ENCODE measurements at places on chromosomes 16 and 17.
A peak's percentile ranks its signal among the peaks of the same experiment; 100 is the strongest.

- no peak for DNase-seq
These were observed 85.3 kb upstream of the MAF start for GRCh38 chr16:79685871-79686270.

GRCh38 chr17:70658317-70658716, 489.0 kb downstream of the KCNJ2 start:
- no peak for DNase-seq

GRCh38 chr17:19719355-19720209, 3.2 kb upstream of the SLC47A2 start:
- no peak for DNase-seq

- DNase-seq = peak; percentile 83
These were observed 891 bp downstream of the CORO1A start for GRCh38 chr16:30184096-30184890.

- DNase-seq = no peak
These were observed 392.0 kb downstream of the GRIN2A start for GRCh38 chr16:9790199-9790598.

DNA sequence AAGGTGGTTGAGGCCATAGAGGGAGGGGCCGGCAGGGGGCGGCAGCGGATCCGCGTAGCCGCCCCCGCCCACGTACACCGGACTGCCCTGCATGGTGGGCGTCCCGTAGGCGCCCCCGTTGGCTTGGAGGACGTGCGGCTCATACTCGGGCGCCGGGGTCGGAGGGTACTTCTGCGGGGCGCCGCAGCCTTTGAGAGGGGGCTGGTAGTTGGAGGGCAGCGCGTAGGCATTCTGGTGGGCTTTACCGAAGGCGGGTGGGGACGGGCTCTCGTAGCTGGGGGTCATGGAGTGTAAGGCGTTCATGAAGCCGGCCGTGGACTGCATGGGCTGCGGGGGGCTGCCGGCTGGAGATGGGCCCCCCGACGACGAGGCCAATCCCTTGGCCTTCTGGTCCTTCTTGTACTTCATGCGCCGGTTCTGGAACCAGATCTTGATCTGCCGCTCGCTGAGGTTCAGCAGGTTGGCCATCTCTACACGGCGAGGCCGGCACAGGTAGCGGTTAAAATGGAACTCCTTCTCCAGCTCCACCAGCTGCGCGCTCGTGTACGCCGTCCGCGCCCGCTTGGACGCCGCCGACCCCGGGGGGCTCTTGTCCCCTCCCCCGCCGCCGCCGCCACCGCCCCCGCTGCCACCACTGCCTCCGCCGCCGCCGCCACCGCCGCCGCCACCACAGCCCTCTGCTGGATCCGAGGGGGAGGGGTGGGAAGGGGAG, 5.7 kb upstream of the HOXB2 start:
- no peak for DNase-seq

GRCh38 chr17:79681628-79682261, 49.0 kb upstream of the ENPP7 start:
- no peak for DNase-seq

- DNase-seq = no peak
These were observed 55.7 kb downstream of the SOX9 start for GRCh38 chr17:72176516-72176851.

All from activated CD4-positive, alpha-beta T cell treated with anti-CD3 and anti-CD28 coated beads for 36 hours (primary cell).